ENCODE measurements at places on chromosomes 11 and 22. TPM values are rescaled to one million over a fixed set of nuclear protein-coding genes. Genes with fewer than 3 reads are reported as not detected.

Gene DDX25
- total RNA-seq = not detected

Gene NECTIN1
- 53.0 TPM for total RNA-seq

- peak; percentile 7 for DNase-seq
Observed at GRCh38 chr22:49004484-49005399, 822.9 kb downstream of the BRD1 start.

DNA sequence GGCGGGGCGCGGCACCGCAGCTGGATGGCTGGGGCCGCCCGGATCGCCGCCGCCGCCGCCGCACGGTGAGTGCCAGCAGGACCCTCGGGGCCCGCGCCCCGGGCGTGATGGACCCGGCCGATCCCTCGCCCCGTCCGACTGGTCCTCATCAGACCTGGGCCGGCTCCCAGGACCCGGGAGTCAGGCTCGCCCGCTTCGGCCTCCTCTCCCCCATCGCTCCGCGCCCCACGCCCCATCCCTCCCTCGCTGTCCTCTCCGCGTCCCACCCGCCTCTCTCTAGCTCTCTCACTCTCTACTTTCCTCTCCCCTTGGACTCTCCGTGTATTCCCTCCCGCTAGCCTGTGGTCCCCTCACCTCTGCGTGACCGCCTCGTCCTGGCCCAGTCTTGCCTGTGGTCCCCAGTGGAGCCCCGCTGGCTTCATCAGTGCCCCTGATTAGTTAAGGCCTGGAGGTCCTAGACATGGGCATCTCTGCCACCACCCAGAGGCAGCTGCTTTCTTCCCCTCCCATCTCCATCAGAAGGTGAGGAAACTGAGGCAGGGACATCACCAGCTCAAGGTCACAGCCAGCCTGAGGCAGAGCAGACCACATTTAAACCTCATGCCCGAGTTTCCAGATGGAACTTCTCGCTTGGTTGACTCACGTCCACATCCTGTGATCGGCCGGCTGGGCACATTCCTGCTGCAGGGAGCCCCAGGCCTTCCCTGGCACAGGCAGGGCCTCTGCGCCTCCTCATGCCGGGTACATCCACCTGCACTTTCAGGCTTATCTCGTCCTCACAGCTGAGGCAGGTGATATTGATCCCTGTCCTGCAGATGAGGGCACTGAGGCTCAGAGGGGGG, 429 bp downstream of the SLC39A13 start:
- DNase-seq = peak; percentile 43

- DNase-seq = peak; percentile 39
Observed at GRCh38 chr22:28034760-28035401, 115.8 kb upstream of the PITPNB start.

- peak; percentile 53 for DNase-seq
Observed at GRCh38 chr11:57491371-57492061, 24.0 kb downstream of the SLC43A1 start.

- no peak for DNase-seq
Observed at GRCh38 chr11:9629064-9629463, 34.8 kb upstream of the SWAP70 start.

DNA sequence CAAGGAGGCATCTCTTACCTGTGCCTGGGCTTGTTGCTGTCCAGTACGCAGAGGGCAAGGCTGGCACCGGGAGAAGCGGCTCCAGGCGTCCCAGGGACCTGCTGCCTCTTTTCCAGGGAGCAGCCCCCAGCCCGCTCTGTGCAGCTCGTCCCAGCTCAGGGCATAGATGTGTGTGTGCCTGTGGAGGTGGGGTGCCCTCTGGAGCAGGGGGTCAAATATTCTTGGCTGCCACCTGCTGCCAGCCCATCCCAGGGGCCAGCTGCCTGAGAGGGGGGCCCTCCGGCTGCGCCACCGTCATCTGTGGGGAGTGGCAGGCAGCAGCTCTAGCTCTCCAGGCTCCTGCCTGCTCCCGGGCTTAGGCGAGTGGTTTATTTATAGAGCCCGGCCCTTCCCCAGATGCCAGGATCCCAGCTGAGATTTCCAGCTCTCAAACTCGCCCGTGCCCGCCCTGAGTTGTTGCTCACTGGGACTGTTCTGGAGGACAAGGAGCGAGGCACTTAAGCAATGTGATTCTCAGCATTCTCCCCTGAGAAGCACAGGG, 87.5 kb downstream of the RTL6 start:
- DNase-seq = no peak

GRCh38 chr11:71250523-71251150, 1.7 kb downstream of the SHANK2 start:
- no peak for DNase-seq

GRCh38 chr11:79708319-79708932, 267.6 kb upstream of the TENM4 start:
- peak; percentile 26 for DNase-seq

GRCh38 chr11:70644343-70645060, 246.2 kb downstream of the CTTN start:
- DNase-seq = no peak

DNA sequence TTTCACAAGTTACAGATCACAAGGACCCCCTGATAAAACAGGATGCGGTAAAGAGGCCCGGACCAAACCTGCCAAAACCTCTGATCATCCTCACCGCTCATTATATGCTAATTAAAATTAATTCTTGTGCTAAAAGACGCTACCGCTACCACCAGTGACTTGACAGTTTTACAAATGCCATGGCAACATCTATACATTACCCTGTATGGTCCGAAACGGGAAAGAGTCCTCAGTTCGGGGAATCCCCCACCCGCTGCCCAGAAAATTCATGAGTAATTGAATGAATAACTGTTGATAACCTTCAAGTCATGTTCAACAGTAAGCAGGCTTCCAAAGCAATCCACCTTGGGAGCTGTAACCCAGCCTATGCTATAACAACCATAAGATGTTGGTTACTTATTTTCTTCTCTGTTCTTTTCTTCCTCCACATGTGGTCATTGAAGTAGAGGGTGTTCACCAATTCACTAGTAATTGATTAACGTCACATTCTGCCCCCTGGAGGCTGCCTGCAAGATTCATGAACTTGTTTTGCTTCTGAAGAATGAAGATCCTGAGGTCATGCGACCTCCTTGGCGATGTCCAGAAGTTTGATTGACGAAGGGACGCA, 20.6 kb downstream of the APOBEC3H start:
- DNase-seq = peak; percentile 70

DNA sequence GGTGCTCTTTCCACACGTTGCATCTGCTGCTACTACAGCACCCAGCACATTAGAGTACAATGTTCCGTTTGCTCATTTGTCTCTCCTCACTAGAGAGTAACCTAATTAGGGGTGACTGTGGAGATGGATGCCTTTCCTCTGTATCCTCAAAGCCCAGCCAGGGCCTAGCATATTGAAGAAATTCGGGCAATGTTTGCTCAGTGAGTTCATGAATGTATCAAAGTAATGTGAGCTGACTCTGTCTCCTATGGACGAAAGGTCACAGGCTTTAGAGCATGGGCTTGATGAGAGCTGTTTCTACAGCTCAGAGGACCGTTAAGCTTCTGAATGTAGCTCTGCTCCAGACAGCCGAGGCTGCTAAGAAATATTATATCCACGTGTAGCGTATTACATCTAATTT, 67.5 kb downstream of the C11orf58 start:
- no peak for DNase-seq

DNA sequence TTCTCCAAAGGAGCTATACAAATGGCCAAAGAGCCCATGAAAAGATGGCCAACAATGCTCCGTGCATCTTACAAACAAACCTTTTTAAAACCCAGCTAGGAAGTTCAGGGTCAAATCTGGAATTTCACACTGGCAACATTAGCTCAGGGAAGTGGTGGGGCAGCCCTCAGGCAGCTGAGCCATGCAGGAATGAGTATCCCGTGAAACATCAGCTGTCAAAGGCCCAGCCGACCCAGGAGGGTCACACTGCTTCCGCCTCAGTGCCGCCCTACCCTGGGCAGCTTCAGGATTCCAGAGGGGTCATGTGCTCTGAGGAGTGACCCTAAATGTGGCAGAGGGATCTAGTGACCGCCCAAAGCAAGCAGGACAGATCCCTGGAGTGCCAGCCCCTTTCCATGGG, 73.4 kb downstream of the LINC01488 start:
- DNase-seq = no peak

GRCh38 chr11:19597206-19597605, 115.4 kb upstream of the NAV2 start:
- no peak for DNase-seq

DNA sequence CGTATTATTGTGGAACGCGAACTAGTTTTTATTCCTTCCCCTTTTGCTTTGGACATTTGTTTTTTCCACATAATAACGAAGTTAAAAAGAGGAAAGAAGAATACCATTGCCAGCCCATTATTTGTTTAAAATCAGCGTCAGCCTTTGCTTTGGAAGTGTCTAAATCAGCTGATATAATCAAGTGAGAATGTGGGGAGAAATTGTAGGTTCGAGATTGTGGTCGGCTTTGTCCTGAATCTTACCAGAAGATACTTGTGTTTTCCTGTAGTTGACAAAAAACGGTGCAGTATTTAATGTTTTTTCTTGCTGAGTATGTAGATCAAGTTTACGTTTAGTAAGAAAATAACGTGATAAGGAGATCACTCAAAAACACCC, 935 bp downstream of the ZNF143 start:
- no peak for DNase-seq

DNA sequence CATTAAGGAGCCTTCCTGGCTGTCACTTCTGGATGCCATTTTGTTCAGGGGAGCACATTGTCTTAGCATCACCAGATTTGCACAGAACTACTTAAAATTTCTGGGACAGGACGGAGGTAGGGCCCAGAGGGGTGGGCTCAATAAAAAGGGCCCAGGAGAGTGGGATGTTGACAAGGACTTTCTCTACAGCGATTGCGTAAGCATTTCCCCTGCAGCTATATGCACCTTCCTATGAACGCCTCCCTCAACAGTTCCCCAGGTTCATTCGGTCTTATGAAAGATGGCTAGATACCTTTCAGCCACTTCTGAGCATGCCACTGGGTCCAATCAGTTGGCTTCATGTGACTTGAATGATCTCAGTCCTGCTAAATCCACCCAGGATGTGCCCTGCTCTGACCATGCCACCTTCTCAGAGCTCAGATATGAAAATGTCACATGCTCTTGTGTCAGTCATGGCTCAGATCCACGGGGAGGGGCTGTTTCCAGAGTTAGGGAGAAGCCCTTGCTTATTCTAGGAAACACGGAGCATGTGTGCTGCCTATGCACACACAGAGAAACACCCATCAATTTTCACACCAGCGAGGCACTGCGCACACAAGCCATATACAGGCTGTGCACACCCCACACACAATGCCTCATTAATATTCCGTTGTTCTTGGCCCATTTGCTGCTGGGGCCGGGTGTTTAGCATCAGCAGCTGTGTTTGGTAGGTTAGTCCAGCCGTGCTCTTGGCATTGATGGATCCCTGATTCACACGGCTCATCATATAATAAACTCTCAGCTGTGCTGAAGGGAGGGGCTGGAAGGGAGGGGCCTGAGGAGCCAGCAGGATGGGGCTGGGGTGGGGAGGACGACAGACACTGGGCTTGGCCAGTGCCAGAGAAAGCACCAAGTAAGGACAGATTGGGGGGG, 52.5 kb upstream of the NNMT start:
- no peak for DNase-seq

DNA sequence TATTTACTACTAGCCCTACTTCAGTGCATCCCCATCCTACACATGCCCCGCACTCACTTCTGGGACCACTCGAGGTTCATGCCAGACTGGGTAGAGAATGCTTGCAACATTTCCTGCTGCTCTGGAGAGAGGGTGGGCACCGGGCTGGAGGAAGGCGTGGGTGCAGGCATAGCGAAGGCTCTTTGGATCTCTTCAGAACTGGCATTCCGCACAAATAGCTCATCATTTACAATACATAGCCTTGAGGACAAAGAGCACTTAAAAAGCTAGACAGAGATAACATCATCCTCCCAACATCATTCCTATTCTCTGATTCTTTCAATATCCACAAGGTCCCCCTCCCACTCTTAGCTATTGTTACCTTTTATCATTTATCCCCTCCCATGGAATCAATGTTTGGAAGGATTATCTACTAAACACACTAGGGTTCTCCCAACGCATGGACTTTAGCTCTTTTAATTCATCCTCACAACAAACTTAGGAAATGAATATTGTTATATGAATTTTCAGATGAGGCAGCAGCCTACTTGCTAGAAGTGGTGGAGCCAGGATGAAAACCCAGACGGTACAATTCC, 2.5 kb upstream of the TMEM223 start:
- DNase-seq = no peak

DNA sequence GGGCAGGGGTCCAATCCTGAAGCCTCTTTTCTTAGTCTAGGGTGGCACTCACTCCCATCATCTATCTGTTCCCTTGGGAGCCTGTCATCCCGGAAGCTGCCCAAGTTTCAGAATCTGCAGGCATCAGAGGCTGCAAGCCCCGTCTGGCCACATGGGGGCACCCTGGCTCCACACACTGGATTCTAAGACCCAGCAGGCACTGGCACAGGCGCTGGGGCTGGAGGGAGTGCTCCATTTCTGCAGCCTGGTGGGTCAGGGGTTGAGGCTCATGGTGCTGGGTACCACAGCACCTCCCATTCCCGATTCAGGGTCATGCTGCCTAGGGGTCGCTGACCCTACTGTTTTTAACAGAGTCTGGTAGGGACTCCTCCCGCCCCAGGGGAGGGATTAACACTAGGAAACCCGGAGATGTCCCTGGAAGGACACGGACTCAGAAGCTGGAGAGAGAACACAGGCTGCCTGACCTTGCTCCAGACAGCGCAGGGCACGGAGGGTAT, 243.9 kb upstream of the SYN3 start:
- peak; percentile 85 for DNase-seq
